ENCODE measurements at places on chromosomes 16 and 17.

- no peak for DNase-seq
Observed at GRCh38 chr17:77391668-77392375, 251.1 kb downstream of the SEC14L1 start.

DNA sequence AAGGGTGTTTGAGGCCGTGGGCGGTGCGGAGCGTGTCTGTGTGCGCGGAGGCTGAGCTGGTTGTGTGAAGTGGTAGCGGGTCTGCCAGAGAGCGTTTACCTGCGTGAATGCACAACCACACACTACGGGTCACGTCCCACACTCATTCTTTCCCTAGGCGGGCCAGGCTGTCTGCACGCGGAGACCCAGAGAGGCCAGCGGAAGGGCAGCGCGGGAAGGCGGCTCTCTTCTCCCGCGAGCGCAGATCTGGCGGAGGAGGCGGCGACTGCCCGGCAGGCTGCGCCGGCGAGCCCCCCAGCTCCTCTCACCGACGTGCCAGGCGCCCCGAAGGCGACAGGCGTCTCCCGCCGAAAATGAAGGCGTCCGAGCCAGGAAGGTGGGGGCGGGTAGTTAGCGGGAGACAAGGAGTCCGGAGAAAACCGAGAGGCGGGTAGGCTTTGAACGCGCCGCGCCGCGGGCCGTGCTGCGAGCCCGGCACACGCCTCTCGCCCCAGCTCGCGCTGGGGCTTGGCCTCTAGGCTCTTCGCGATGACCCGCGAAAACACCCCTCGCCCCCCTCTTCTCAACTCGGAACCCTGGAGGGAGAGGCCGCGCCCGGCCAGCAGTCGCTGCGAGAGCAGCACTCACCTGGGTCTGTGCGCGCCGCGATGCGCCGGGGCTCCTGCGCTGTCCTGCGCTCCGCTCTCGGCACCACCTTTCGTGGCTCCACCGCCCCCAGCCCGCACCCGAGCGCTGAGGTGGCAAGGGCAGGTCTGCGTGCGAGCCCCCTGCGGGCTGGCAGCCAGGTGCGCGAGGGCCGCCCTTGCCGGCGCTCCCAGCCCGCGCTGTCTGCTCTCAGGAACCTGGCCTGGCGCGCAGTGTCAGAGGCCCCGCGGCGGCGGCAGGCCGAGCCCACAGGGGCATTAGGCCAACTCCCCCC lies 2.0 kb upstream of the FOXF1 start:
- DNase-seq = no peak

DNA sequence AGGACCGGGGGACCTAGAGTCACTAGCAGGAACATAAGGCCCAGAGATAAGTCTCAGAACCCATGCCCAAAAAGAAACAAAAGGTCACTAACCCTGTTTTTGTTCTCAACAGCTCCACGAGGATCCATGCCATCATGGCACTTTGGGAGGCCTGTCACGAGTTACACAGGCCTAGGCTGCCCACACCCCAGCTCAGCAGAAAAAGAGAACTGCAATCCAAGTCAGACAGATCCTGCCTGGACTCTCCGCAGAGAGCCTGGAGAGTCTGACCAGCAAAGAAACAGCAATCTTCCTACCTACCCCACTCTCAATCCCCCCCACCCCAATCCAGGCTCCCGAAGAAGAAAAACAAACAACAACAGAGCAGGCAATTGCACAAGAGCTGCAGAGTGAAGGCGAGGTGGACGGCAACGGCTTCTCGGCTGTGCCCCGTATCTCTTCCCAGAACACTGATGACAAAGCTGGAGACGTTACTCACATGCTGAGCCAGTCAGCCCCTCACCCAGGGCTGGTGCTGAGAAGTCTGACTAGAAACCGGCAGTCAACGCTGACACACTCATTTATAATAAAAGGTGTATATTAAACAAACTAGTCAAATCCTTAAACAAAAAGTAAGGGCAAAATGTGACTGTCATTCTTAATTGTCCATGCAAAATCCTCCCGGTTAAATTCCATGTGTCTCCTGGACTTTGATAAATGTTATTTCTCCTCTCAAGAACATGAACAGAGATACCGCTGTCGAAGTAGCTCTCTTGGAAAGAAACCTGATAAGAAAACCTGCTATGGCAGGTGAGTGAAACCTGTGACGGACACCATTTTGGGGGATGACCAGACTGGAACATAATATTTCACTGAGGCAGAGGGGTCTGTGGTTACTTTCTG lies 89.3 kb downstream of the SMG6 start:
- no peak for DNase-seq

DNA sequence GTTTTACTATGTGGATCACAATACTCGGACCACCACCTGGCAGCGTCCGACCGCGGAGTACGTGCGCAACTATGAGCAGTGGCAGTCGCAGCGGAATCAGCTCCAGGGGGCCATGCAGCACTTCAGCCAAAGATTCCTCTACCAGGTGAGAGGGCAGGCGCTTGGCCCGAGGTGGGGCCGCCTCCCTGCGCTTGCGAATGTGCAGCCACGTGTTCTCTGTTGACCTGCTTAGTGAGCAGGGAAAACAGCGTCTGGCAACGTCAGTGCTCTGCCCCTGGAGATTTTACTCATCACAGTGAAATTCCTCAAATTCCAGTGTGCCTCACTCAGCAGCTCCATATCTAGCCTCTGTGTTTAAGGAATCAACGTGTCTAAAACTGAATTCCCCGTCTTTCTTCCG lies 33.4 kb upstream of the CLEC18A start:
- no peak for DNase-seq
